ENCODE measurements at places on chromosomes 5 and 9.

DNA sequence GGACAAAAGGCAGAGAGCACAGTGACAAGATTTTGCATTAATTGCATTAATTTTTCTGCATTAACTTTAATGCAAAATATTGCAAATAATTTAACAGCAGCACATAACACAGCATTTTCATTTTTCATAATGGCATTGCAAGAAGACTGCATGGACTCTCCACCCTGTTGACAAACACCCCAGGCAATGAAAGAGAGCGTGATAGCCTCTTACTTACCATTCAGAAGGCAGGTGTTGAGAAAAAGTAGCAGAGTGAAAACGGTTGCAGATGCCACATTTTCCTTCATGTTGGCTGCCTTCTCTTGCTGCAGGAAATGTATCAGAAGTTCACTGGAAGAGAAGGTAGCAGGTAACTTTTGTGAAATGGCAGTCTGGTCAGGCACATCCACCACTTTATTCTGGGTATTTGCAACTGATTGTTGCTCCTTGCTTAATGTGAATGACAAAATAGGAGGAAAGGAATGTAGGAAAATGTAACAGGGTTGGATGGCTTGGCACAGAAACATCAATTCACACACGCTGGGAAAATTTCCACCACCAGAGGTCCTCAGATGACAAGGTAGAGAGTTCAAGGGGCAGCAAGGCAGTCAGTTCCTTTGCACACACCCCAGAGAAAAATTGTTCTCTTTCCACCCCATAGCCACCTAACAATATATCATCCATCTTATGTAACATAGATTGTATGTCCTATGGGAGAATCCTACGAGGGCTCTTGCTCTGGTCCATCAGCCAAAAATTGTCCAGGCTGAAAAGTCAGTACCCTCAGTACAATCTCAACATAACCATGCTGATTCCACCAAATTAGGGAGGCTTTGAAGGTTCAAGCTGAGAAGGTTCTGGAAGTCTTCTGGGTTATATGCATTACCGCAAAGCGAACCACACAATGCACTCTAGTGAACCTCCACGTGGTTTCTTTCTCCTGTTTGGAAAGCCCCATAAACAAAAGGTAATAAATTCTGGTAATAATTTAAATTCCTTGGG is 41.9 kb upstream of the AGXT2 start:
- DNase-seq = peak; percentile 8

DNA sequence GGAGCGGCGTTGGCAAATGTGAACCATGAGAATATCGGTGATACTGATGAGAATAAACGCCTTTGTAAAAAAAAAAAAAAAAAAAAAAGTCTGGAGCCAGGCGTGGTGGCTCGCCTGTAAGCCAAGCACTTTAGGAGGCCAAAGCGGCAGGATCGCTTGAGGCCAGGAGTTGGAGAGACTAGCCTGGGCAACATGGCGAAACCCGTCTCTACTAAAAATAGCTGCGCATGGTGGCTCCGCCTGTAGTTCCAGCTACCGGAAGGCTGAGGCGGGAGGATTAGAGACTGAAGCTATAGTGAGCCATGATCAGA is 425 bp upstream of the NFX1 start:
- no peak for DNase-seq

DNA sequence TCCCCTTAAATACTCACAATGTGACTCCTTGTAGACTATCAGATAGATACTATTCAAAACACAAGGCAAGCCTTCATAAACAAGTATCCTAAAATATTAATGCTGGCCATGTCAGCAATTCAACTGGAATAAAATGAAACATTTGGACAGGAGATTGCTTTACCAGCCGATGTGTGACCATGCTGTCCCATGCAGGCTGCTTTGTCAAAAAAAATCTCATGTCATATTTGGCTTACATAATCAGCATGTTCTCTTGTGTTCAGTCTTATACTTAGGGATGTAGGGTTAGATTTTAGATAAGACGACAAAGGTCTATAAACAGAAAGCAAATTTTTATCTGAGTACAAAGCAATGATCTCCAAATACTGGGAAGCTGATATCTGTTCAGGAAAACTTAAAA is 108.5 kb downstream of the NR6A1 start:
- DNase-seq = no peak

DNA sequence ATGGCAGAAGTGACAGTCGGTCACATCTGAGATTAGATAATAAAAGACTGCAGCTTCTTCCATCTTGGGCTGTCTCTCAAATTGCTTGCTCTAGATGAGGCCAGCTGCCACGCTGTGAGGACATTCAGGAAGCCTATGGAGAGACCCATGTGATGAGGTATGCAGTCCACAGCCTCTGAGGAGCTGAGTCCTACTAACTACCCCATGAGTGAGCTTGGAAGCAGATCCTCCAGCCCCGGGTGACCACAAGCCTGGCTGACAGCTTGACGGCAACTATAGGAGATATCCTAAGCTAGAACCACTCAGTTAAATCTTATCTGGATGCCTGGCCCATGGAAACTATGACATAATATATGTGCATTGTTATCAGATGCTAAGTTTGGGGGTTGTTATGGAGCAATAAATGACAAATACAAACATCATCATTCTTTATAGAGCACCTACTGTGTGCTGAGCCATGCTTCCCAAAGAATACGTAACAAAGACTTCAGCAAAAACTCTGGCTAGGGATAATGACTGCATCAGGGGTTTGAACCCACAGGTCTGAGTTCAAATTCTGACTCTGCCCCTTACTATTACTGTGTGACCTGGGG is 26.7 kb downstream of the KCNV2 start:
- DNase-seq = no peak

DNA sequence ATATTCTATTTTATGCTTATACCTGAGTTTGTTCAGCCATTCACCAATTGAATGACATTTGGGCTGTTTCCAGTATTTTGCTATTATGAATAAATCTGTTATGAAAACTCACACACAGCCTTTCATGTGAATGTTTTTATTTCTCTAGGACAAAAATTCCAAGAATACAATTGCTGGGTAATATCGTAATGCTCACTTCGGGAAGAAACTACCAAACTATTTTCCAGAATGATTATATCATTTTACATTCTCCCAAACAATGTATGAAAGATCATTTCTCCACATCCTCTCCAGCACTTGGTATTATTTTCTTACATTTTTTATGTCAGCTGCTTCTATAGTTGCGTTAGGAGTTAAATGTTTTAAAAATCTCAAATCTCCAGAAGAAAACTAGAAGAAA is 58.3 kb upstream of the LHFPL2 start:
- no peak for DNase-seq

GRCh38 chr9:72012646-72013045 is 47.8 kb downstream of the C9orf57 start:
- no peak for DNase-seq

DNA sequence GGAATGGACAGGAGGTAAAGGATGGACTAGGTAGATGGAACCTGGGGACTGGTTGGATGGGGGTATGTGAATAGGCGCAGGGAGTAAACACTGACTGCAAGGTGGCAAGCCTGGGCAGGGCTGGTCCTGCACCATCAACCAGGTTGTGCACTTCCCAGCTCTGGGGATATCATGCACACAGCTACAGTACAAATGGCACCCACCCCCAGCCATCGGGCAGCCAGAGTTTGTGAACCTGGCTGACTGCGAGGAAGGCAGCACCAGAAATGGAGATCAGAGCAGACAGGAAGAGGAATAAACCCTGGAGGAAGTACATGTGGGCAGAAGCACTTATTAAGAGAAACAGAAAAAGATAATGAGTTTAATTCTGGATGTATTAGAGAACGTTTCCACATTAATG is 229.1 kb downstream of the ESM1 start:
- no peak for DNase-seq

- DNase-seq = no peak
Observed at GRCh38 chr5:140546851-140547507, 483 bp upstream of the EIF4EBP3 start.

DNA sequence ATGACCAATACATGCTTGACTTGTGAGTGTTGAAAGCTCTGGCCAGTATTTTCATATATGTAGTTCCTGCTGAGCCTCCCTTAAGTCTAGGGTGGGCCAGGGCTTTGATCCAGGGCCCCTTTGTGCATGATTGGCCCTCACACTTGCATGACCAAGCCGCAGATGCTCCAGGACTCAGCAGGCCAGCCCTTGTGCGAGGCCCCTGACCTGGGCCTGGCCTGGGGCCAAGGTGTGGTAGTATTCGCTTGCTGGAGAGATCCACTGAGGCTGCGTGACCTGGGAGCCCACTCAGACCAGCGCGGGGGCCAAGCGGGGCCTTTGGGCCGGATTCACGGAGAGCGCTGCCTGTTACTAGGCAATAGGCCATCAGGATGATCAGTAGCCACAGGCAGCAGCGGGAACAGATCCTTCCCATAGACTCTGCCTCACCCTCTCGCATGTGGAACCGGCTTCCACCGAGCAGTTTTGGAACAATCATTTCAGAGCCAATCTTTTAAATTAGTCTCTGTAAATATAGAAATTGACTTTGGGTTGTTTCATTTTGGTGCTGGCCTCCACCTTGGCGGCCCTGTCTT is 79.0 kb upstream of the PTCH1 start:
- DNase-seq = no peak

GRCh38 chr9:85425153-85425611 is 316.6 kb downstream of the AGTPBP1 start:
- DNase-seq = no peak

- peak; percentile 10 for DNase-seq
Observed at GRCh38 chr5:34452170-34452828, 203.8 kb upstream of the RAI14 start.

DNA sequence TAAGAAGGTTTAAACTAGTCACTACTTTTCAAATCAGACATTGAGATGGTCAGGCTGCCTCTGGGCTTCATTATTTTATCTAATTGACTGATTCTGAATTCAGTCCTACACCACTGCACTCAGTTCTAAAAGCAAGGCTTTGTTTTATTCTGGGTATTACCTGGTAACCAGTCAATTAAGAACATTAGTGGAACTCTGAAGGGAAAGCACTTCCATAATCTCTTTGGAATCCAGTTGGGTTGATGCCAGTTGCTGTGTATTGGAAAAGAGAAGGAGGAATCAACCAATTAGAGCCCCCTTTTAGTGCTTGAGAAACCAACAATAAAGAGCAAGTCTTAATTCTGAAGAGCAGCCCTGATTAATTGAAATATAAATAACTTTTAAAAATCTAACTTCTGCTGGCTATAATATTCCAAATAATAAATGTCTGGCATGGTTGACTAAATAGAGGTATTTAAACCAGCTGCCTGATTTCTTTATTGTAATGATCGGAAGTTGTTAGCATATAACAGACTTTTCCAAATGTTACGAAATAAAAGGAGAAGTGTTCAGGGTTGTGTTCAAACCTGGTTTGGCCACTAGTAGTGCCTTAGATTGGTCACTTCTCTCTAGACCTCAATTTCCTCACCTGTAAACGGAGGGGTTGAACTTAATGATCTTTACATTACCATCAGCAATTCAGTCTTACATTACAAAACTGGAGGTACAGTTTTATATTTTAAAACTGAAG is 32.0 kb downstream of the CPEB4 start:
- no peak for DNase-seq

GRCh38 chr5:133687212-133688061 is 75.1 kb upstream of the FSTL4 start:
- no peak for DNase-seq

DNA sequence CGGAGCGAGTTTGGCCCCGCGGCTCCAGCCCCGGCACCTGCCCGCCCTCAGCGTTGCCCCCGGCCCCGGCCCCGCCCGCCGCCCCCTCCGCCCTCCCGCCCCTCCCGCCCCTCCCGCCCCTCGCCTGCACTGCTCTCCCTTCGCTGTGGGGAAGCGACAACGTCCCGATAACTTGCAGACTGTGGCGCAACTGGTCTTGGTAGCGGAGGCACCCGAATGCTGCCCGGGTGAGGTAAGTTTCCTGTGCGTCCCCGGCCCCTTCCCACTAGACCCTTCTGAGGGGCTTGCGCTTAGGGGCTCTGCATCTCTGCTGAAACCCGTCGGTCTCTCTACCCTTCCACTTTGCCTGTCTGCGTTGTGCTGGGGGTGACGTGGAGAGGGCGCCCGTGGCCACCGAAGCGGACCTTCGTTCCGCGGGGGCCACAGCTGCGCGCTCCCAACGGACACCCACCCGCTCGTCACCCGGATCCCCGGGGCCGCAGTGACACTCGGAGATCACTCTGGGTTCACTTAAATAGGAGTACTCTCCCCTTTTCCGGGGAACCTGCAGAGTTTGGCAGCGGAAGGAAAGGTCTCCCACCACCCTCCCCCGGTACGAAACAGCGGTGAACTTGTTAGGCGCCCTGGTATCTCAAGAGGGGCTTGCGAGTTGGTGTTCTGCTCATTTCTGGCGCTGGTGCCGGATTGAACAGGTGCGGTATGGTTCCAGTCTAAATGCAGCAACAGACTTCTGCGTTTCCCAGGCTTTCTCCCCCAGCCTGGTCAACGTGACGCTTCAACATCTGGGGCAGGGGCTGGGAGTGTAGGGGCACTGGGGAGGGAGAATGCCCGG is 707 bp downstream of the PIP5K1B start:
- DNase-seq = no peak
